ENCODE measurements at places on chromosomes 6 and 20. TPM values are rescaled to one million over a fixed set of nuclear protein-coding genes. Genes with fewer than 3 reads are reported as not detected.

The SERPINB6 gene
- total RNA-seq: 29.4 TPM

DNA sequence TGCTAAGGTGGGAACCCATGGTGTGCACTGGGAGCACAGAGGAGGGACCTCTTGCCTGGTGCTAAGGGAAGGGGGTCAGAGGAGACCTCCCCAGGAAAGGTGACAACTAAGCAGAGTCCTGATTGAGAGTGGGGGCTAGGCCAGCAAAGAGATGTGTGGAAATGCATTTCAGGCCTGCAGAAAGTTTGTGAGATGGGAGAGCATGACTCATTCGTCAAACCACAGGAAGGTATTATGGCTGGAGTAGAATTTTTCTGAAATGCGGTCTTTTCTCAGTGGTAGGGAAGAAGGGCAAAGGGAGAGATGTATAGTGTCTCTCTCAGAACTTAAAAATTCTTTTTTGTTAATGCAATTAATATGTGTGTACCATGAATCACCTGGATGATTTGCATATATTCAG is 23.6 kb upstream of the EDN1 start:
- no peak overlapping the region for H3K27ac ChIP-seq
- no peaks in the 10 kb centered on the region for H3K36me3 ChIP-seq
- no peak for DNase-seq
- no peak overlapping the region for H3K4me3 ChIP-seq
- H3K4me1 ChIP-seq: no peaks in the 10 kb centered on the region

The CTCFL gene
- 0.82 TPM for total RNA-seq

The TINAG gene
- total RNA-seq: not detected

DNA sequence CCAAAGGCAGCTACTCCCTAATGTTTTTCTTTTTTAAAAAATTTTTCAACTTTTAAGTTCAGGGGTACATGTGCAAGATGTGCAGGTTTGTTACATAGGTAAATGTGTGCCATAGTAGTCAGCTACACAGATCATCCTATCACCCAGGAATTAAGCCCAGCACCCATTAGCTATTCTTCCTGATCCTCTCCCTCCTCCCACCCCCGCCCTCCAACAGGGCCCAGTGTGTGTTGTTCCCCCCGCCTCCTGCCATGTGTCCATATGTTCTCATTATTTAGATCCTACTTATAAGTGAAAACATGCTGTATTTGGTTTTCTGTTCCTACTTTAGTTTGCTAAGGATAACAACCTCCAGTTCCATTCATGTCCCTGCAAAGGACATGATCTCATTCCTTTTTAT is 12.4 kb downstream of the TRIM15 start:
- peaks cover 4% of the 10 kb centered on the region for H3K4me1 ChIP-seq
- no peak for DNase-seq
- H3K36me3 ChIP-seq: no peaks in the 10 kb centered on the region

DNA sequence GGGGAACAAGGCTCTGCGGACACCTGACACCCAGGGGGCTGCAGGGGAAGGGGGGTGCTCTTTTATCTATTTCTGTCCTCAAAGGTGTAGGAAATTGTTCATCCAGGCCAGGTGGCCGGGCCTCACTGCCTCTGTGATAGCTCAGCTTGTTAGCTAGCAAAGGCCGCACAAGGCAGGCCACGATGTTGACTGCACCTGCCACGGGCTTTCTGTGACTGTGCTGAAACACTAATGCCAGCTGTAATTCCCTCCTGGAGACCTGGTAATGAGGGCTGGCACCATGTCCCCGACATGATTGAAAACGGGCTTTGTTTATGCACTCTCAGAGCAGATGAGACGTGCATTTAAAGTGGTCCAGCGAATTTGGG is 61.4 kb upstream of the APCDD1L start:
- no peaks in the 10 kb centered on the region for H3K27me3 ChIP-seq
- no peak overlapping the region for H3K27ac ChIP-seq
- H3K36me3 ChIP-seq: no peaks in the 10 kb centered on the region
- H3K4me1 ChIP-seq: peaks cover 9% of the 10 kb centered on the region

The SLC18B1 gene
- 23.4 TPM for total RNA-seq

GRCh38 chr6:35401514-35401913 is 50.6 kb upstream of the FANCE start:
- H3K4me3 ChIP-seq: no peak overlapping the region
- no peaks in the 10 kb centered on the region for H3K27me3 ChIP-seq
- H3K27ac ChIP-seq: no peak overlapping the region
- DNase-seq: no peak

- no peak for DNase-seq
- H3K4me3 ChIP-seq: no peak overlapping the region
- H3K4me1 ChIP-seq: no peaks in the 10 kb centered on the region
- H3K27ac ChIP-seq: no peak overlapping the region
- no peaks in the 10 kb centered on the region for H3K27me3 ChIP-seq
- H3K36me3 ChIP-seq: no peaks in the 10 kb centered on the region
Observed at GRCh38 chr6:116975600-116975999, 98.6 kb downstream of the RFX6 start.

- no peak overlapping the region for H3K4me3 ChIP-seq
- no peaks in the 10 kb centered on the region for H3K36me3 ChIP-seq
- H3K4me1 ChIP-seq: no peaks in the 10 kb centered on the region
- H3K27me3 ChIP-seq: no peaks in the 10 kb centered on the region
Observed at GRCh38 chr6:52352239-52353018, 9.5 kb upstream of the PAQR8 start.

The FRMD1 gene
- not detected for total RNA-seq

- 0 out of 2 replicates have a peak overlapping the region, but pooled peaks have one; percentile 37 for H3K27ac ChIP-seq
- peaks cover 16% of the 10 kb centered on the region for H3K4me1 ChIP-seq
- no peaks in the 10 kb centered on the region for H3K36me3 ChIP-seq
- no peaks in the 10 kb centered on the region for H3K27me3 ChIP-seq
- H3K4me3 ChIP-seq: peak overlapping the region; percentile 39
Observed at GRCh38 chr20:58883241-58883691, 30.8 kb downstream of the GNAS start.

DNA sequence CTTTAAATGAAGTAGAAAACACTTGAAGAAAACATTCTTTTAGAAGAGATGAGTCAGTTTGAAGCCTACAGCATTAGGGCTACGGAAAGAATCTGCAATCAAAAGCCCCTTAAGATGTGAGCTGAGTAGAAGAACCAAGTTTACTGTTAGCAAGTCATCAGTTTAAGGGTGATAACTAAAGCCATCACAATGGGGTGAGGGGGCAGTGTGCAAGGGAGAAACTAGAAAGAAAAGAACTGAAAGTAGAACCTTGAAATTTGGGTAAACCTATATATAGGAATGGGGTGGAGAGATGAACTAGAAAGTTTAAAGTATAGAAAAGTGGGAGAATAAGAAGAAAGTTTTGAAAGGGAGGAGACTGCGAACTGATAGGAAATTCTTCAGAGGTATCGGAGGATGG is 212.9 kb downstream of the COL19A1 start:
- no peak for DNase-seq
- H3K36me3 ChIP-seq: no peaks in the 10 kb centered on the region
- H3K4me3 ChIP-seq: no peak overlapping the region
- no peak overlapping the region for H3K27ac ChIP-seq
- no peaks in the 10 kb centered on the region for H3K4me1 ChIP-seq

The NRN1 gene
- total RNA-seq: 0.26 TPM

GRCh38 chr20:52461582-52461981 is 270.0 kb upstream of the ZFP64 start:
- no peaks in the 10 kb centered on the region for H3K36me3 ChIP-seq
- H3K4me3 ChIP-seq: no peak overlapping the region
- no peak for DNase-seq
- no peaks in the 10 kb centered on the region for H3K4me1 ChIP-seq
- H3K27me3 ChIP-seq: no peaks in the 10 kb centered on the region

DNA sequence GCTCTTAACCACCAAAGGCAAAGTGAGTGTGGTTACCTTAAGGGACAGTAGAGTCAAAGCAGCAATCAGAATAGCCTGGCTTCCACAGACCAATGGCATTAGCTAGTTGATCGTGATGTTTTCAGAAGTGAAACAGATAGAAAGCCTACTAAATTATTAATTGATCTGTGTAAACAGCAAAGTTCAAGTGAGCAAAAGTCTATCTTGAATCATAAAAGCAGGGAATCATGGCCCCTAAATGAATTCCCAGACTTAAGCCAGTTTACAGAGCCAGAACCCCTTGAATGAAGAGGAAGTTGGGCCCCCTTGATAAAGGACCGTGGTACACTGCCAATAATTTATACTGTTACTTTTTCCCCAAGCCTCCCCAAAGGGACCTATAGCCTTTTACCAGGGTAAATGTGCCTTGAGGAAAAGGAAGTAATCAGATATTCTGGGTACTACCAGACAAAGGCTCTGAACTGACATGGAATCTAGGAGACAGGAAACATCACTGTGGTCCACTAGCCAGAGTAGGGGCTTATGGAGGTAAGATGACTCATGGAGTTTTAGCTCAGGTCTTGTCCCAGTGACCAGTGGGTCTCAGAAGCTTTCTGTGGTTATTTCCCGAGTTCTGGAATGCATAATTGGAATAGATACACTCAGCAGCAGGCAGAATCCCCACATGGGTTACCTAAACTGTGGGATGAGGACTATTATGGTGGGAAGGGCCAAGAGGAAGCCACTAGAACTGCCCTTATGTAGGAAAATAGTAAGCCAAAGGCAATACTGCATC is 317.5 kb downstream of the CD83 start:
- no peaks in the 10 kb centered on the region for H3K27me3 ChIP-seq
- no peaks in the 10 kb centered on the region for H3K36me3 ChIP-seq
- H3K4me3 ChIP-seq: no peak overlapping the region

- H3K4me3 ChIP-seq: no peak overlapping the region
- H3K4me1 ChIP-seq: no peaks in the 10 kb centered on the region
- H3K36me3 ChIP-seq: no peaks in the 10 kb centered on the region
- no peak overlapping the region for H3K27ac ChIP-seq
- no peaks in the 10 kb centered on the region for H3K27me3 ChIP-seq
- no peak for DNase-seq
Observed at GRCh38 chr6:65116326-65116725, 590.7 kb downstream of the EYS start.

GRCh38 chr6:89144354-89144906 is 1.4 kb upstream of the PM20D2 start:
- DNase-seq: no peak
- H3K27ac ChIP-seq: no peak overlapping the region
- H3K4me1 ChIP-seq: no peaks in the 10 kb centered on the region
- H3K36me3 ChIP-seq: no peaks in the 10 kb centered on the region
- peaks cover 7% of the 10 kb centered on the region for H3K27me3 ChIP-seq

The PLAGL1 gene
- total RNA-seq: 1.1 TPM

DNA sequence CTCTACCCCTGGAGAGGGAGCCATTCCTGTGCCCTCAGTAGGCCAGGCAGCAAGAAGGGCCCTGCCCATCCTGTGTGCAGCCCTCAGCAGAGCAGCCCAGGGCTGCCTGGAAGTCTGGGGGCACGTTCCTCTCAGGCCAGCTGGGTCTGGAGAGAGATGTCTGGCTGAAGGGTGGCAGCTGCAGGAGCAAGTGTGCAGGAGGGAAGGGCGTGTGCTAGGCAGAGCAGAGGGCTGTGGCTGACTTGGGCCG is 62.7 kb downstream of the NOL4L start:
- H3K36me3 ChIP-seq: no peaks in the 10 kb centered on the region
- no peak overlapping the region for H3K27ac ChIP-seq
- no peak overlapping the region for H3K4me3 ChIP-seq
- peaks cover 2% of the 10 kb centered on the region for H3K4me1 ChIP-seq

DNA sequence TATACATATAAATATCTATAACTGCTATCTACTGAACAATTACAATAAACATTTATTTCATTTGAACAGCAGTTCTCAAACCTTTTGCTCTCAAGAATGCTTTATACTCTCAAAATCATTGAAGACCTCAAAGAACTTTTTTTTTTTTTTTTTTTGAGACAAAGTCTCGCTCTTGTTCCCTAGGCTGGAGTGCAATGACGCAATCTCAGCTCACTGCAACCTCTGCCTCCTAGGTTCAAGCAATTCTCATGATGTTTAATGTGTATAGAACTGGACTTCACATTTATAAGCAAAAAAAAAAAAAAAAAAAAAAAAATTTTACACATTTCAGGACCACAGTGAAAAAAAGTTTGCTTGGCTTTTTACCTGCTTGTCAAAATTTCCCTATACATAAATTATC is 11.7 kb downstream of the UBE2V1 start:
- no peak overlapping the region for H3K4me3 ChIP-seq
- H3K36me3 ChIP-seq: 0 out of 2 replicates have a peak, but pooled peaks cover under 1% of the 10 kb centered on the region
- DNase-seq: no peak
- no peak overlapping the region for H3K27ac ChIP-seq

The ARMH2 gene
- not detected for total RNA-seq

The RFX6 gene
- not detected for total RNA-seq

DNA sequence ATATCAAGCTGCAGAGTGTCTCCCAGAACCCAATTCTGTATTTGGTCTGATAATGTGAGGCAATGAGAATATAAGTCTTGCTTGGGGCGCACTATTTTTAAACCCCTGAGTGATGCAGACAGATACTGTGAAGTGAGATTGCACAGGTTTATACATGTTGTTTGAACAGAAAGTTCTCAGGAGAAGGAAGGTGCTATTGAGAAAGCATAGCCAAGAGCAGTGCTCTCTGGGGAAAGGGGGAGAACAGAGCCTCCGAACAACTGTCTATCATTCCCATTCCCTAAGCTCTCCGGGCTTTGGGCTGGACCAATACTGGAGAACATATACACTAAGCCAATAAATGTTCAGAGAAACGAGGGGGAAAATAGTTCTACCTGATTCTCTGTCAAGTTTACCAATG is 75.8 kb downstream of the PERP start:
- H3K27ac ChIP-seq: no peak overlapping the region
- no peaks in the 10 kb centered on the region for H3K4me1 ChIP-seq
- H3K36me3 ChIP-seq: no peaks in the 10 kb centered on the region
- no peaks in the 10 kb centered on the region for H3K27me3 ChIP-seq

GRCh38 chr6:124970243-124970642 is 8.0 kb downstream of the RNF217 start:
- no peak for DNase-seq
- no peaks in the 10 kb centered on the region for H3K4me1 ChIP-seq
- no peak overlapping the region for H3K27ac ChIP-seq
- H3K27me3 ChIP-seq: no peaks in the 10 kb centered on the region
- H3K36me3 ChIP-seq: no peaks in the 10 kb centered on the region
- H3K4me3 ChIP-seq: no peak overlapping the region

DNA sequence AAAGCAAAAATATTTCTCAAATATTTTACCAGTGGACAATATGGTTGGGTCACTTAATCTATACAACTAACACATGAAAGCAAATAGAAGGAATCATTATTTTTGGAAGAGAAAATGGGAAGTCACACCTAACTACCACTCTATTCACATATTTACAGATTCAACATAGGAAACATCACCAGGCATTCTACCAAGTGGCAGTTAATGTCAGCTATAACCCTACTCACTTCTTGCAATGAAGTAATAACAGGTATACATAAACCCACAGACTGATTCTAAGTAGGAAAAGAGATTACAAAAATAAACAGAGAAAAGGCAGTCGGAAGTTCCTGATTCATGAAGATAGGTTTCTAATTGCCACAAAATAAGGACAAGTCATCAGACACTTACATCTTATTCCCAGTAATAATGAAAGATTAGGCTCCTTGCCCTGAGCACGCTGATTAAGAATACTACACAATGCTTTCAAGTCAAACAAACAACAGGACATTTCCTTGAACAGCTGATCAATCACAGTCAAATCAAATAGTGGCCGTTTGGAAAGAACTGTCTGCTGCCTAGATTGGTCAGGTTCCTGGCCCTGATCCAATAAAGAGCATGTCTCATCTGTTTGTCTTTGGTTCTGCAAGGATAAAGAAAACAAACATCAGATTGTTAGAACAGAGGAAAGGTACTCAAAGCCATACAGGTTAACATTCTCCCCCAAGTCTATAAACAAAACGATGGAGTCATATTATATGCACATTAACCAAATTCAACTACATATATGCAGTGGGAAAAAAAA is 79.2 kb upstream of the PLN start:
- DNase-seq: no peak
- H3K4me1 ChIP-seq: no peaks in the 10 kb centered on the region
- no peak overlapping the region for H3K4me3 ChIP-seq

GRCh38 chr20:53073636-53074415 is 101.7 kb downstream of the TSHZ2 start:
- no peaks in the 10 kb centered on the region for H3K36me3 ChIP-seq
- no peaks in the 10 kb centered on the region for H3K4me1 ChIP-seq
- DNase-seq: no peak
- no peak overlapping the region for H3K4me3 ChIP-seq
